ENCODE measurements at places on chromosomes 3 and 15. TPM values are rescaled to one million over a fixed set of nuclear protein-coding genes. Genes with fewer than 3 reads are reported as not detected.

DNA sequence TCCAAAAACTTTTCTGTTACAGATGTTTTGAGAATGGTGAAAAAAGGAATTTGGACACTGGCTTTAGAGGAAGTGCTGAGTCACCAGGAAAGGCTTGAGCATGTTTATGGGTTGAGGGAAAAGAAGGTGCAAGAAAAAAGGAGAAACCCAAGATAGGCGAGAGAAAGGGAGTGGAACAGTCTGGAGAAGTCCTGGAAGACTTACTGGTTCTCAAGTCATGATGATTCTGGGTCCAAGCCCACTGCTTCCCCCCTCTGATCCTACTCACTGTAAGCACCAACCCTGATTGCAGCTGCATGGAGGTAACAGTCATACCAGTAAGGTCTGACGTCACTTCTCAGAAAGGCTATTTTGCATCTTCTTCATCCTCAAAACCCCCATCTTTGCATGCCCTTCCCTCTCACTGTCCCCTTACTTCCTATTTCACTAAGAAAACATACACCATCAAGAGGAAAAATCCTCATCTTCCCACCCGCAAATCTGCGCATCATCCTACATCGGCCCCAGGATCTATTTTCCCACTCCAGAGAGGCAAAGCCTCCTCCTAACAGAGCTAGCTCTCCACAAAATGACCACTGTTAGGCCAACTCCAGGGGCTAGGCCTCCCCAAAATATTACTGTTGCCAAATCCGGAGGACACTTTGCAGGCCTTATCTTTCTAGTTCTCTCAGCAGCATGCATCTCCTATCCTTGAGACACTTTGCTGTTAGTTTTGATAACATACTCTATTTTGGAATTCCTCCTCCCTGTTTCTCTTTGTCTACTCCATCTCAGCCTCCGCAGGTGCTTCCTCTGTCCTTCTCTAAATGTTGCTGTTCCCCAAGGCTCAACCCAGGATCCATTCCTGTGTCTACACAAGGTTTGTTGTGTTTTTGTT, 3.2 kb upstream of the ATP13A3 start:
- H3K27ac ChIP-seq: no peak overlapping the region
- no peaks in the 10 kb centered on the region for H3K36me3 ChIP-seq
- no peaks in the 10 kb centered on the region for H3K27me3 ChIP-seq
- H3K4me1 ChIP-seq: peaks cover 13% of the 10 kb centered on the region
- no peak for DNase-seq

Gene AGBL1
- 13.3 TPM for total RNA-seq

Gene GABRR3
- total RNA-seq: not detected

DNA sequence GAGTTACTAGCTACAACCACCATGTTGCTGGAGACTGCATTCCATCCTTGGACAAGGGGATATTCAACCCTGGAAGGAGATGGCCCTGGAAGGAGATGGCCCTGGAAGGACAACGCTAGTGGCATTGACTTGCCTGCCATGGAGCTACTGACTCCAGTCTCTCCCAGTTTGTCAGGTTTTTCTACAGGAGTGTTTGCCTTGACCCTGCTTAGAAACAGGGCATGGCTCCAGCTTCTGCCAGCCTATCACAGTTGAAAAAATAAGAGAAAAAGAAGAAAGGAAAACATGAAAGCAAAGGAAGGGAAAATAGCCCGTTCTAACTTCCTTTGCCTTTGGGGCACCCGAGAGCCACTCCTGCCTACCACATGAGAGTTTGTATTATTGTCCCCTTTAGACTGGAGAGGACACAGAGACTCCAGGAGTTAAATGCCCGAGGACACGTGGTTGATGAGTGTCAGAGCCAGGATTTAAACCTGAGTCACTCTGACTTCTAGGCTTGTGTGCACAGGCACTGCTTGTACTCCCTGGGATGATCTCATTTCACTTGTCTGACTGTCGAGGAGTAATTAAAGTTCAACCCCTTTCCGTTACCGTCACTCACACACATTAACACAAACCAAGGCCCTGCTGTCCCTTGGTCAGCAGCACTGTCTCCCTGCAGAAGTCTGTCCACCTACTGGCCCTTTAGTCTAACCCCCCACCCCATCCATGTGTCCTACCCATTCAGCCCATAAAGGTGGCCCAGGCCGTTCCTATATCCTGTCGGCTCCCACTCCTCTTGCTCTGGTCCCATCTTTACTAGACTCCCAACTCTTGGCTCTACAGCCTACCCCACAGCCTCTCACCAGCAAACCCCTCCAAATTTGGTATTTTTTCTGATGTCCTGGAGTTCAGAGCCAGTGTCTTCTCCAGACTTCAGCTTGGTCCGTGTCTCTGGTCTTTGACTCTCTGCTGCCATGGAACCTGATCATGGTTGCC, 46.1 kb downstream of the C2CD4A start:
- no peak overlapping the region for H3K4me3 ChIP-seq
- peaks cover 42% of the 10 kb centered on the region for H3K4me1 ChIP-seq
- H3K36me3 ChIP-seq: no peaks in the 10 kb centered on the region
- no peaks in the 10 kb centered on the region for H3K27me3 ChIP-seq
- peak; percentile 63 for DNase-seq

- no peaks in the 10 kb centered on the region for H3K36me3 ChIP-seq
- no peak overlapping the region for H3K27ac ChIP-seq
Observed at GRCh38 chr3:109927161-109927560, 589.8 kb upstream of the DPPA4 start.

Gene SCAANT1
- not detected for total RNA-seq

DNA sequence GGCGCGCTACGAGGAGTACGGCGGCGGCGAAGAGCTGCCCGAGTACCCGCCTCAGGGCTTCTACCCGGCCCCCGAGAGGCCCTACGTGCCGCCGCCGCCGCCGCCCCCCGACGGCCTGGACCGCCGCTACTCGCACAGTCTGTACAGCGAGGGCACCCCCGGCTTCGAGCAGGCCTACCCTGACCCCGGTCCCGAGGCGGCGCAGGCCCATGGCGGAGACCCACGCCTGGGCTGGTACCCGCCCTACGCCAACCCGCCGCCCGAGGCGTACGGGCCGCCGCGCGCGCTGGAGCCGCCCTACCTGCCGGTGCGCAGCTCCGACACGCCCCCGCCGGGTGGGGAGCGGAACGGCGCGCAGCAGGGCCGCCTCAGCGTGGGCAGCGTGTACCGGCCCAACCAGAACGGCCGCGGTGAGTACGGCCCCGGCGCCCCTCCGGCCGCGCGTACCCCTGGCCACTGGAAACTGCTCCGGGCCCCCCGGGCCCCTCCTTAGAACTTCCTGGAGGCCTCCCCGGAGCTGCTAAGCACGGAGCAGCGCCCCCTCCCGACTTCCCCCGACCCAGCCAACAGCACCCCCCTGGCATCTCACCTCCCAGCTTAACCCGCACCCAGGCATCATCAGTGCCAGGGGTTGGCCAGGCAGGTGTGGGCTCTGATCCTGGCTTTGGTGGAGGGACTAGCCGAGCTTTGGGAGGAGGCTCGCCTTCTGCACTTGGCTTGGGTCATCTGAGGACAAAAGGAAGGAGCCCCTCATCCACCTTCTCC, 1.4 kb downstream of the LOXL1 start:
- DNase-seq: no peak
- H3K27me3 ChIP-seq: peaks cover 4% of the 10 kb centered on the region
- H3K4me3 ChIP-seq: peak overlapping the region; percentile 62

Gene DAZL
- total RNA-seq: not detected

DNA sequence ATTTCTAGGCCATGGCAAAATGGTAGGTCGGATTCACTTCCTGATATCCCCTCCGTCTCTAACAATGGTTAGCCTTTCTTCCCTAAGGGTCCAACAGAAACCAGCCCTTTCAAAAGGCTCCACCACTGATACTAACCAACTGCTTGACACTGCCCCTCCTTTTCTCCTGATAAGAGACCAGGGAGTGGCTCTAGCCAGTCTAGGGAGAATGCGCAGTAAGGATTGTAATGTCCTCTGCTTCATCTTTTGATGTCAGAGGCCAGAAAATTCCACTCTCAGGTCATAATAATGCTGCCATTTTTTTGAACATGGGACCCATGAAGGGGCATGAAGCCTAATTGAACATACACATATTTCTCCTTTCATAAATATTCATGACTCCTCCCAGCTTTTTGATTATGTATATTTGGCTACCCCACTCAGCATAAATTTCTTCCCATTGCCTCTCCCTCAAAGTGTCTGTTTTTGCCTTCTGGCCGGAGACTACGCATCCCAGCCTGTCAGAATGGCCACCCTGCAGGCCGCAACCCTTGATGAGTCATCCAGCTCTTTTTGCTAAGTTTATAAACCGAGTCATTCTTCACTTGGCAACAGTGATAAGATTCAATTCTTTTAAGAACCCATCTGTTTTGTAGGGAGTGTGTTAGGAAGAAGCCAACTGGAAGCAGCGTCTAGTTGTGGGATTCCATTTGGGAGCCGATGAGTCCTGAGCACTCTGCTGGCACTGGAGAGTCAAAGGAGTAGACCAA, 189.0 kb upstream of the MCTP2 start:
- no peak for DNase-seq
- H3K27ac ChIP-seq: no peak overlapping the region
- no peak overlapping the region for H3K4me3 ChIP-seq
- no peaks in the 10 kb centered on the region for H3K36me3 ChIP-seq

DNA sequence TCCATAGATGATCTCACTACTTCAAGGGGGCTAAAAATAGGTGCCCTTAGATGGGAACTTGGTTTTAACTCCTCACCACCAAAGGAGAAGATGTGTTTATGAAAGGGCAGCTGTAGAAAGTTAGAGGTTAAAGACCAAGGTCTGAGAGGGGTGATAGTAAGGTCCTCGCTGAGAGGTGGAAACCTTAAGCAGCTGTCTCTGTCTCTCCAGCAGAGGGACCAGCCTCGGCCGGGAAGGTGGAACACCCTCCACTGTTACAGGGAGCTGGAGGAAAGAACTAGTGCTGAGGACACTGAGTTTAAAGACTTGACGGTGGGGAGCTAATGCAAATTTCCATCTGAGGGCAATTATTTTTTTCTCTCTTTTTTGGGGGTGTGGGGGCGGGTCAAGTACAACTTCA, 8.9 kb upstream of the RLBP1 start:
- no peak for DNase-seq
- no peaks in the 10 kb centered on the region for H3K4me1 ChIP-seq
- H3K4me3 ChIP-seq: no peak overlapping the region
- H3K27me3 ChIP-seq: no peaks in the 10 kb centered on the region
- H3K27ac ChIP-seq: no peak overlapping the region

Measured in gastrocnemius medialis (tissue), 4 donors.